ENCODE measurements at places on chromosomes 11 and 22. TPM values are rescaled to one million over a fixed set of nuclear protein-coding genes. Genes with fewer than 3 reads are reported as not detected.
A peak's percentile ranks its signal among the peaks of the same experiment; 100 is the strongest.

Gene SMARCB1
- 60.3 TPM for total RNA-seq

Gene OR4D5
- total RNA-seq: not detected

- no peak for ATAC-seq
Measured at GRCh38 chr11:103936059-103936458, 100.4 kb upstream of the DDI1 start.

DNA sequence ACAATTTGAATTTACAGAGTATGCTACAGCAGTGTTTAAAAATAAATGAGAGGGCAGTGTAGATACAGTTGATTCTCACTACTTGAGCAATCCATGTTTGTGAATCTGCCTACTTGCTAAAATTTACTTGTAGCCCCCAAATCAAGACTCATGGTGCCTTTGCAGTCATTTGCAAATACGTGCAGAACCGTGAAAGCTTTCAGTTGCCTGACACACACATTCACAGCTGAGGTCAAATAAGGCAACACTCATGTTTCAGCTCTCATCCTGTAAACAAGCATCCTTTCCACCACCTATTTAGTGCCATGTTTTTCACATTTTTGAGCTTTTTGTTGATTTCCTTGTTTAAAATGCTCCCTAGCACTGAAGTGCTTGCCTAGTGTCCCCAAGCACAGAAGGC lies 32.5 kb upstream of the RASL10A start:
- ATAC-seq: no peak

Gene KDM4E
- not detected for total RNA-seq

Gene SERHL2
- total RNA-seq: 2.8 TPM

Gene OR51B2
- total RNA-seq: not detected

DNA sequence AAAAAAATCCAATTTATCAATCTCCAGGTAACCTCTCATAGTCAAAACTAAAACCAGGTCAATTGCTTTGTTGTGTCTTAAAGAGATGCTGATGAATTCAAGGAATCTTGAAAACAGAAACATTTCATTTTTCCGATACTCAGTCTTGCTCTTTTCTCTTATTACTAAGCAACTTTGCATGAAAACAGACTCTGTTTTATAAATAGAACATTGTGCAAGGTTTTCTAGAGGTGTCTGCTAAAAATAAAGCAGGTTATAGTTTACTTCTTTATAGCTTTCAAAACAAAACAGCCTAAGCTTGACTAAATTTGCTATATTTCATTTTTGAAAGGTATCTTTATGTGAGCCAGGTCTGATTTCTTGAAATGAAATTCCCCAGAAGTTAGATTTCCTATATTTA lies 109.3 kb downstream of the ARL14EP start:
- ATAC-seq: no peak

DNA sequence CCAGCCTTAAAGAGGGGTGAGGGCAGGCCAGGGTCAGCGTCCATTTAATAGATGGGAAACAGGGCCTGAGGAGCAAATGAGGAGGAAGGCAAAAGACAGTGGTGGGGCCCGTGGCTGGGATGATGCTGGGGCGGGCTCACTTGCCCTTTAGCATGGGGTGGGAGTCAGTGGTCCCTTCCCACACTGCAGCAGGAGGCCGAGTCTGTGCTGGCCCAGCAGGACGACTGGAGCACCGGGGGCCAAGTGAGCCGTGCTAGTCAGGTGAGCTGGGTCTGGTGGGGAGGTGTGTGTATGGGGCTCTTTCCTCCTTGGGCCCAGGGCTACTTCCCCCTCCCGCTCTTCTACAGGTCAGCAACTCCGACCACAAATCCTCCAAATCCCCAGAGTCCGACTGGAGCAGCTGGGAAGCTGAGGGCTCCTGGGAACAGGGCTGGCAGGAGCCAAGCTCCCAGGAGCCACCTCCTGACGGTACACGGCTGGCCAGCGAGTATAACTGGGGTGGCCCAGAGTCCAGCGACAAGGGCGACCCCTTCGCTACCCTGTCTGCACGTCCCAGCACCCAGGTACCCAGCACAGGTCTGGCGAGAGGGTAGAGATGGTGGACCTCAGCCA lies 12.8 kb downstream of the SCYL1 start:
- ATAC-seq: no peak

Gene SCGB1C1
- total RNA-seq: not detected

- ATAC-seq: peak; percentile 98
Measured at GRCh38 chr11:62753736-62754603, at the start of gene ZBTB3. TSS of gene ZBTB3 (minus strand) at chr11:62754160. CDS start at chr11:62753664, 496 bp downstream.

Measured in esophagus mucosa (tissue), 1 donor.